ENCODE measurements at places on chromosomes 1 and 21.
A peak's percentile ranks its signal among the peaks of the same experiment; 100 is the strongest.

- DNase-seq = no peak
These were observed 6.1 kb upstream of the IGFN1 start for GRCh38 chr1:201184307-201185122.

DNA sequence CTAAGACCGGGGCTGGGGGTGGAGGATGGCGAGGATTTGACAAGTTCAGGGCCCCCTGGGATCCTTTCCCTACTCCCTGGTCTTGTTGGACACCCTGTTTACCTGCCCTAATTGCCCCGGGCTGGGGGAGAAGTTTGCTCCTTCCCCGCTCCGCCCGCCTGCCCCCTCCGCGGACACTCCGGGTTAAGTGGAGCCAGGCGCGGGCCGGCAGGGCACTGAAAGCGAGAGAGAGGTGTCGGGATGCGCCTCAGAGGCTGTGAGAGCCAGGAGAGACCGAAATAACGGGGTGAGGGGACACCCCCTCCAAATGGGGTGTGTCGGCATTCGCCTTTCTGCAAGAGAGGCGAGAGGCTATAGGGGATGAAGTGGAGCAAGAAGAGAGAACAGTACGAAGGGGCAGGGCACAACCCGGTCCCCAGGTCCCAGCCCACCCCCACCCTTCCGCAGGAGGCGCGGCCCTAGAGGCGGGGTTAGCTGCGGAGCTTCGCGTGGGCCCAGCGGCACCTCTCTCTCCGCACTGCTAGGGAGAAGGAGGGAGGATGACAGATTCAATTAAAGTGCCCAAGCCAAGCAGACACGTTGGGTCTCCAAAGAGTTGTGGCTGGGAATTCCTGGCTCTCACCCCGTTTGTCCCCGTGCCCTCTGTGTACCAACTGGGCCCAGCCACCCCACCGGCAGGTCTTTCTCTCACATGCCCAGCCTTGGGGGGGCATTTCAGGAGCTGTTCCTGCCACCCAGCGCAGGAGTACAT is 3.8 kb downstream of the EFNA3 start:
- no peak for DNase-seq

GRCh38 chr1:68103011-68103545 is 52.7 kb upstream of the DIRAS3 start:
- DNase-seq = peak; percentile 13

DNA sequence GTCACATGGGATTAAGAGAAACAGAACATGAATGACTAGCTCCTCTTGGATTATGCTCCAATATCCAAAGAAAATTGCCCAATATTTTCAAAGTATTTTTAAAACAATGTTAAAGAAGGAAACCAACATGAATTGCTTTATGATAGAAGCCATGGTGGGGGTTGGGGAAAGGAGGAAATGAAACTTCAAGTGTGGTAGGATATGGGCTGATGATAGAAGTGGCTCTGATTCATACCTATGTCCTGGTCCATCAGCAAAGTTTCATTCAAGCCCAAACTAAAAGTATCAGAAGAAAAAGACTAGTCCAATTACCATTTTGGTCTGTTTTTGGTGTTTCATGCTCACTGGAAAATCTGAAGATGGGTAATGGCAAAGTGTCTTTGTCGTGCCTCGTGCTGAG is 104.2 kb upstream of the PROX1 start:
- no peak for DNase-seq

- no peak for DNase-seq
These were observed 20.8 kb upstream of the PTPRF start for GRCh38 chr1:43509740-43510375.

DNA sequence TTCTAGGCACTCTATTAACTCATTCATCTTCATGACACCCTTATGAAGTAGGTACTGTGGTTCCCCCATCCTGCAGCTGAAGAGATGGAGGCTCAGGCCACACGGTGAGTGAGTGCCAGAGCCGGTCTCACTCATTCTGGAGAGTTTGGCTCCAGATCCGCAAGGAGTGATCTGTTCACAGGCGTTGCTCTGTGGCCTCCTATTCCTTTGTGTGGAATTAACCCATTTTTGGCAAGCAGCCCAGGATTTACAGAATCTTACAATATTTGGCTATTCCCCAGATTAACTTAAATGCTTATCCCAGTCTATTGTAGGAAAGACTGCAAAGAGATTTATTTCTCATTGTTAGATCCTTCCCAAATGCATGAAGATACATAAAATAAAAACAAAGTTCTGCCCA is 29.6 kb downstream of the KIAA0040 start:
- DNase-seq = no peak

- DNase-seq = no peak
These were observed 103.2 kb upstream of the OLFM3 start for GRCh38 chr1:102099916-102100315.

DNA sequence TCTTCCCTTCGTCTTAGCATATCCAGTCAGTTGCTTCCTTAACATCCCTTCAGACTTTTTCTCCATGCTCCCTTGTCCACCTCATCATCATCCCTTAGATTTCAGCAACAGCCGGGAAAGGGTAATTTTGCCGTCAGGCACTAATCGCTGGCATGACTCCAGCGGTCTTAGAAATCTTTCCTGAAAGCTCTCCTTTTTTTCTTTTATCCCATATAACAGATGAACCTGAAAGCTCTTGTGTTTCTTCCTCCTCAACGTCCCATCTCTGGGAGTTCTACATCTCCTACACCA is 10.4 kb upstream of the BOLA1 start:
- no peak for DNase-seq

DNA sequence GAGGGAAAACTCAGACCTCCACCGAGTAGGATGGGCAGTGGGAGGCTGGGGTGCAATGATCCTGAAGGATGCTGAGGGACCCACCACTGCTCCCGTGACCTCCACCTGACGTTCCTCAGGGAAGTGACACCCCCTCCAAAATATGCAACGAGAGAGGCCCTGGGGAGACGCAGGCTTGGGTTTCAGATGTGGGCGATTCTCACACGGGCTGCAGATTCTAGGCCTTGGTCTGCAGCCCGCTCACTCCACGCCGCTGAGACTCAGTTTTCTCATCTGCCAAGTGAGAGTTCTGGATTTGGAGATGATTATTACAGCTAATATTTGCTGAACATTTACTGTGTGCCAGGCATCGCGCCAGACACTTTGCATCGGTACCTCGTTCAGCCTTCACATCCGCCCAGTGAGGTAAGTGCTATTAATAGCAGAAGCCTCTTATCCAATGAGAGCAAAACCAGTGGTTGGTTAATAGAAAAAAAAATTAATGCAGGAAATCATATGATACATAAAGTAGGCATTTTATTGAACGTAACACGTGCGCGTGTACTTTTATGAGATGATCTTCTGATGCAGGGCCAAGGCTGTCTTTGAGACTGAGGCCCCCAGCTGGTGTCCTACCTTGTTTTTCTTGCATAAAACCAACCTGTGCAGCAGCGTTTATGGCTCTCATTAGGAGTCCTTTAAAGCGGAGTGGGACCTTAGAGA is 102.0 kb upstream of the RUNX3 start:
- peak; percentile 60 for DNase-seq

DNA sequence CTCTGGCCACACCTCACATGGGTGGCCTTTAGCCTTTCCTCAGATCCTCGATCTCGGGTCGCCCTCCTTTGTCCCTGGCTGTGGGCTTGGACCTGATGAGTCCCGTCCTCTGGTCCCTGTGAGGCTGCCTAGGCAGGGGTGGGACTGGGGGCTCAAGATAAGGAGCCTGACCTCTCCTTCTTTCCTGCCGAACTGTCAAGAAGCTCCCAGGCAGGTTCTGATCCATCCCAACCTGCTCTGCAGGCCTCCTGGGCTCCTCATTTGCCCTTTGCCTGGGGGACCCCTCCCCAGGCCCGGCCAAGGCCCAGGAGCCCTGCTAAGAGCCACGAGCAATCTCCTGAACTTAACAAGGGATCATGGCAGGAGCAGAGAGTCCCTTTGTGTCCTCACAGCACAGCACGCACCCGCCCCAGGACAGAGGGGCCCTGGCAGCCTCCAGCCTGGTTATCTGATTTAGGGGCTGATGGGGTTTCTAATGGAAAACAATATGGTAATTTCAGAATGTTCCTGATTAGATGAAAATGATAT is 82.4 kb upstream of the POU3F1 start:
- no peak for DNase-seq

DNA sequence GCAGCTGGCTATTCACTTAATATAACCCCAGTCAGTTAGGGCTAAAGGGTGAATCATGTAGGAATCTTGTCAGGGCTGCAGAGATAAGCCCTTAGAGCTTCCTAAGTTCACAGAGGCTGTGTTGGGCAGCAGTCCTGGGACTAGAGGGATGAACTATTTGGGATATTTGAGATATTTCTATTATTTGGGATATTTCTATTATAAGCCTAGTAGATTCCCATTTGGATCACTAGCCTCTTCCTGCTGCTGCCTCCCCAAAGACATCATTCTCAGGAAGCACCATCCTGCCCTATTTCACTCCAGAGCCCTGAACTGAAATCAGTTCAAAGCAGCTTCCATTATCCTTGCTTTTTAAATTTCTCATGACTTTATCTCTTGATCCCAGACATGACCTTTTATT is 501.3 kb downstream of the NUF2 start:
- no peak for DNase-seq

DNA sequence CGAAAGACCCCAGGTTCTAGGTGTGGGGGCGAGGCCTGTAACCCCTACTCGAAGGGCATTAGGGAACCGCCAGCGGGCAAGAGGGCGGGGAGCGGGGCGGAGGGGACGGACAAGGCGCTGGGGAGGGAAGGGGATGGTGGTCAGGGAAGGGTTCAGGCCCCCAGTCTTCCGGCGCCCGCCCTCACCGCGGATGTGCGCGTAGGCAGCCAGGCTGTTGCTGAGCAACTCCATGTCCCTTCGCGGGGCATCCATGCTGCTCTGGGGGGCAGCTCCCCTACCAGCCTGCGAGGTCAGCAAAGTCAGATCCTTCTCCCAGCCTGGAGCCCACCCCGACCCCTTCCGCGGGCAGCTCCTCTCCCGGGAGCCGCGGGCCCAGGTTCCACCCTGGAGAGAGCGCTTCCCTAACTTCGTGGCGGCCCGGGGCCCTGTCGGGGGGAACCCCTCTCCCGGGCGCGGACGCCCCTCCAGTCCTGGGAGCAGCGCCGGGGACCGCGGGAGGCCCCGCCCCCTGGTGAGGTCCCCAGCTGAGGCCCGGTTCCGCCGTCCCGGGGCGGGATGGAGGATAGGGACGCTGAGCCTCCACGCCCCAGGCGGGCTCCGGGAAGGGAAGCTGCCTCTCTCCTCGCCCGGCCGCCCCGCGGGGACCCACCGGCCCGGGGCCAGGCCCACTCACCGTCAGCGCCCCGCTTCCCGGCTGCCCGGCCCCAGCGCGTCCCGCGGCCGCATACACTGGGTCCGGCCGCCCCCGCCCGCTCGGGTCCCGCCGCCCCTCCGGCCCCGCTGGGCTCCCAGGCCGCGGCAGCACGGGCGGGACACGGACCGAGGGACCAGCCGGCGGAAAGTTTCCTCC is 434 bp downstream of the EVA1B start:
- DNase-seq = no peak

DNA sequence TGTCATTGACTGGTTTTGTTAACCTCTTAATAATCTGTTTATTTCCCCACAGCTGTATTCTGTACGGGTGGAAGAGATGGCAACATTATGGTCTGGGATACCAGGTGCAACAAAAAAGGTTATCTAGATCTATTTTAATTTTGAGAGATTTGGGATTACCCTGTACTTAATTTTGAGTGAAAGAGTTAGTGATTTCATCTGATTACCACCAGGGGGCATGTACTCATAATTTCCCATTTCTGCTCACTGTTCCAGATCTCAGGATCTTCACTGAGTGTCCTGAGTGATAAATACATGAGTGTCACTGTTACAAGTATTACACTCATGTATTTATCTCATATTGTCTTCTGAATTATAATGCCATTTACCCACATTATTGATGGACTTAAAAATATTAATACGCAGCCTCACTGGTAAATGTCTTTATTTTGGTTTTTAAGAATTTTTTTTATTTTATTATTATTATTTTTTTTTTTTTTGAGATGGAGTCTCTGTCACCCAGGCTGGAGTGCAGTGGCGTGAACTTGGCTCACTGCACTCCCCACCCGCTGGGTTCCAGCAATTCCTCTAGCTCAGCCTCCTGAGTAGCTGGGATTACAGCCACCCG is 27.4 kb downstream of the DTL start:
- peak; percentile 17 for DNase-seq

GRCh38 chr1:186022184-186022583 is 288.0 kb downstream of the HMCN1 start:
- no peak for DNase-seq

GRCh38 chr1:74508449-74508848 is 4.0 kb downstream of the LRRC53 start:
- DNase-seq = no peak

GRCh38 chr1:163439471-163439870 is 117.7 kb downstream of the NUF2 start:
- no peak for DNase-seq

- DNase-seq = no peak
These were observed 50.7 kb downstream of the YARS1 start for GRCh38 chr1:32766328-32766972.

GRCh38 chr1:169348383-169349036 is 19.1 kb downstream of the NME7 start:
- DNase-seq = peak; percentile 51

DNA sequence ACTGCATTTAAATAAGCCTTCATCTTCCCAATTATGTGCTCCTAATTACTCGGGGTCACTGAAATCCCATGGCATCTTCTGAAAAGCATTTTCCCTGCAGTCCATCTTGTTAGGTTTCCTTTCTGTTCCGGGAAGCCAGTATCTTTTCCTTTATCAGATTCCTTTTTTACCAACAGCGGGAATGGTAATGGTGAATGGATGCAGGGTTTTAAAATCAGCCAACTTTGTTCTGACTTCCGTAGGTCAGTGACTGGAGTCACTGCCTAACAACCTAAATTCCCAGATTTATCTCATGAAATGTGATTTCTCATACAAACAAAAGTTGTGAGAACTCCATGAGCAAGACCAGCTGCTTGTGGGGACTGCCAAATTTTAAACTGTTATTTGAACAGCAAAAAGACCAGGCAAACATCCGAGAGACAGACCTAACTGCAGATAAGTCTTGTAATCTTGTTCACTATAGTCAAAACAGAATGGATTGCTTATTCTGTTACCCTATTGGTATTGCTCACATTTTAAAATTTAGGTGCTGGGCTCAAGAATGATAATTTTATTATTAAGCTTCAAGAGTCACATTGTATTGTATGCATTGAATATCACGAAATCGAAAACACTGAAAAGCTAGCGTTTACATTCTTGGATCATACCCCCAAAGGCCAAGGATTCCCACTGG is 1.2 kb upstream of the RWDD3 start:
- no peak for DNase-seq

DNA sequence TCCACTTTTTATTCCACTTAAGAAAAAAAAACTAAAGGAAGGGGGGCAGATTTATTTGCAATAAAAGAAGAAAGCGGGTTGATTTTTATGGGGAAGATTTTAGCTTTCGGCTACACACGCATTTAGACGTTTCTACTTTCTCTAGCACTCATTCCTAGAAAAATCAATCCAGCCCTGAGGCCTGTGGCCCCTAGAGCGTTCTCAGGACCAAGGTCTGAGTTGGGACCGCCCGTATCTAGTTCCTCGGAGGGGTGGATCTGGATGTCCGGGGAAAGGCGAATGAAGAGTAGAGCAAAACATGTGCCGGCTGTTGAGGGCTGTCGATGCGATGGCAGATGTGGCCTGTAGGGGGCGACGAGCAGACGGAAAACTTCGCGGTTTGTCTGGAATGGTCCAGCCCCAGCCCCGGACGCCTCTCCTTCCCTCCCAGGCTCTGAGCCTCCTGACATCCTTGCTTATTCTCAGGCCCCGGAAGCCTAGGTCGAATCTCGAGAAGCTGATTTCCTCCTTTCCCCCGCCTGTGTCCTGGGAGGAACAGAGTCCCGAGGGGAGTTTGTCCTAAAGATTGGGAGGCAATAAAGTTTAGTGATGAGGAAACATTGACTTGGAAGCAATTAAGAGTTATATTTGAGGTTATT is 5.2 kb downstream of the FOXD3 start:
- peak; percentile 23 for DNase-seq
